ENCODE measurements at places on chromosomes 4 and X.

DNA sequence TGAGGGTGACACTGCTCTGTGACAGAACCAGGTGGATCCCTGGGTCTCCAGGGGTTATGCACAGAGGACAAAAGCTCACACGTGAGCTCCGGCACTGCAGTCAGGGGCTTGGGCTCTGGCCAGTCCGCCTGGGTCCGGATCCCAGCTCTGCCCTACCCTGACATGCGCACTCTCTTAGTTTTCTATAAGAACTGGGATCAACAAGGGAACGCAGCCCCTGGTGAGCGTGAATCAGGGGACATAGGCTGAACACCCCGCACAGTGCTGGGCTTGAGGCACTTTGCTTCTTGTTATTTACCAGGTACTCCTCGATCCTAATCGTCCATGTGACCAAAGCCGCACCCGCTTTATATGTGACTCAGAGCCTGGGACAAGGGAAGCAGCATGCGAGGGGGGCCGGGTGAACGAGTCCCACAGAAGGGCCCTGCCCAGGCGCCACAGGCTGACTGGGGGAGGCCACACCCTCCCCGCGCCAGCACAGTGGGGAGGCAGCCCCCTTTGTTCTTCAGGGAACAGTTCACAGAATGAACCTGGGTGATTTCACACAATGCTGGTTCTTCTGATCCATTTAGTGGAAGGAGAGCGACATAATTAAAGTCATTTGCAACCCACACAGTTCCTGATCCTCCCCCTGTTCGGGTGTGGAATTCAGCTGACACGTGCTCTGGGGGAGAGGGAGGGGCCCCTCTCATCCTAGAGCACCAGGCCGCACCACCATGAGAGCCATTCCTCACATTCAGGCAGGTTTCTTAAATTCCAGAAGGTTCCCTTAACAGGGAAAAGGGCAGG is 55.5 kb downstream of the WFS1 start:
- DNase-seq, result no peak

- no peak for DNase-seq
These were observed 253.7 kb upstream of the ANXA10 start for GRCh38 chr4:167838686-167839085.

DNA sequence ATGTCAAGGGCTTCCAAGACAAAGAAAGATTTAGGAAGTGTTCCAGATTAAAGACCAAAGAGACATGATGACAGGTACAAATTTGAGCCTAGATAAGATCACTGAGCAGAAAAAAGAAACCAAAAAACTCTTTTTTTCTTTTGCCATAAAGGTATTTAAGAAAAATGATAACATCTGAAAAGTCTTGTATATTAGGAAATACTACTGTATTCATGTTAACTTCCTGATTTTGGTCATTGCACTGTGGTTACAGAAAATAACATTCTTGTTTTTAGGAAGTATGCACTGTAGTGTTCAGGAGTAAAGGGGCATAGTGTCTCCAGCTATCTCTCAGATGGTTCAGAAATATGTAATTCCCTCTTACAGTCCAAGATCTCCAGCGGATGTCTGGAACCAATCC is 37.1 kb downstream of the RWDD4 start:
- DNase-seq, result no peak

GRCh38 chr4:16225167-16225862 is 956 bp downstream of the TAPT1 start:
- DNase-seq, result no peak

DNA sequence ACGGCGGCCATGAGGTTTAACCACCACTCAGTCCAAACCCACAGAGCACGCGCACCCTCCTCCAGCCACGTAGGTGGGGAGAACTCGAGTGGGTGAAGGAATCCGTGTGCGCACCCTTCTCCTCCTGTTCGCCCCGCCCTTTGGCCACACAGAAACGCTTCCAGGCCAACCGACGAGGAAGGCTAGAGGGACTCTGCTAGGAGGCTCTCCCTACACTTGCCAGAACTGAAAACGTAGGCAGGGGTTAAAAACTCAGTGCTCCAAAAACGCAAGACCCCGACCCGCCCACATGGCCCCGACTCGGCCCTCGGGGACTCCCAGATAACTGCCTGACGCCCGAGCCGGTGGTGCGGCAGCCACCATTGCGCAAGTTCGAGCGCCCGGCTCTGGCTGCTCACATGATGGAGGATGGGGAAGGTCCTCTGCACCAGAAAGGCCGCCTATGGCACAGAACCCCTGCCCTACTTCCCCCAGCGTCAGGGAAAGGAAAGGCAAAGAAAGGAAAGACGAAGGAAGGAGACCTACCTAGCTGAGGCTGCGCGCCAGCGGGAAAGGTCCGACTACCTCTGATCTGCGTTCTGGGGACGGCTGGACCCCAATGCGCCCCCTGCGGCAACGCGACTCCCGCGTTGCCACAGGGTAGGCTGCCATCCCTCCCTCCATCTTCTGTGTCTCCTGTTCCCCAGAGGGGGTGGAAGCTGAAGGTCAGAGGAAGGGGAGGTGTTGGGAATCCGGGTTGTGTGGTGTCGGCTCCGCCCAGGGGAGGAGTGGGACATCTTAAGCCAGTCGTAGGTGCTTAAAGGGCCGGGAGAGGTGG is 201.9 kb upstream of the AGTR2 start:
- peak; percentile 14 for DNase-seq

All from NCI-H748 treated with DMSO at 0.1 percent for 48 hours (cell line).